ENCODE measurements at places on chromosomes 13 and 19. TPM values are rescaled to one million over a fixed set of nuclear protein-coding genes. Genes with fewer than 3 reads are reported as not detected.

The GPR18 gene
- not detected for total RNA-seq

The CEACAM21 gene
- total RNA-seq: not detected

The NPHS1 gene
- not detected for total RNA-seq

The GPR108 gene
- total RNA-seq: 36.8 TPM

The PRR22 gene
- total RNA-seq: 0.37 TPM

The SIGLEC6 gene
- not detected for total RNA-seq

The MIA gene
- 2.6 TPM for total RNA-seq

The FLT3 gene
- not detected for total RNA-seq

The PGLYRP2 gene
- not detected for total RNA-seq

The GRK1 gene
- total RNA-seq: not detected

The EPS8L1 gene
- total RNA-seq: 0.34 TPM

The PIH1D1 gene
- 53.4 TPM for total RNA-seq

The PODNL1 gene
- 5.7 TPM for total RNA-seq

The ZNF726 gene
- total RNA-seq: not detected

The HIPK4 gene
- total RNA-seq: not detected

The TPM4 gene
- 554 TPM for total RNA-seq

The ZNF525 gene
- total RNA-seq: 2.1 TPM

The SYT5 gene
- total RNA-seq: 0.25 TPM

The CDC42EP5 gene
- total RNA-seq: 75.9 TPM

The ZNF793 gene
- total RNA-seq: 1.1 TPM

The DMPK gene
- total RNA-seq: 14.4 TPM

The TTC9B gene
- total RNA-seq: not detected

The NLRP4 gene
- not detected for total RNA-seq

The PABPC3 gene
- total RNA-seq: not detected

The KRTDAP gene
- not detected for total RNA-seq

The ZNF724 gene
- 1.9 TPM for total RNA-seq

The SLC10A2 gene
- total RNA-seq: not detected

The HPN gene
- not detected for total RNA-seq

The C19orf38 gene
- 0.78 TPM for total RNA-seq

The KLC3 gene
- not detected for total RNA-seq

The STOML3 gene
- total RNA-seq: not detected

The CGB2 gene
- total RNA-seq: not detected

The DENND1C gene
- not detected for total RNA-seq

The RFPL4AL1 gene
- total RNA-seq: not detected

The CALR3 gene
- total RNA-seq: not detected

The KLF16 gene
- total RNA-seq: 10.7 TPM

The TTYH1 gene
- total RNA-seq: not detected

The PCDH17 gene
- total RNA-seq: under 0.01 TPM

Measured in cardiac ventricle fibroblast (primary cell).